ENCODE measurements at places on chromosomes 1 and 21. TPM values are rescaled to one million over a fixed set of nuclear protein-coding genes. Genes with fewer than 3 reads are reported as not detected.

SPRR1B gene
- total RNA-seq, result not detected

GSTM5 gene
- not detected for total RNA-seq

SPATA45 gene
- not detected for total RNA-seq

OR2T29 gene
- not detected for total RNA-seq

HSF2BP gene
- total RNA-seq, result 0.63 TPM

ARMH1 gene
- total RNA-seq, result 49.6 TPM

SHISA4 gene
- total RNA-seq, result 0.36 TPM

ATP6V1G3 gene
- not detected for total RNA-seq

LDLRAD1 gene
- not detected for total RNA-seq

RFX5 gene
- 65.5 TPM for total RNA-seq

HTR1D gene
- not detected for total RNA-seq

CD34 gene
- 0.04 TPM for total RNA-seq

SNAP47 gene
- 25.5 TPM for total RNA-seq

SLC44A3 gene
- not detected for total RNA-seq

GJA8 gene
- total RNA-seq, result not detected

TBX19 gene
- 0.82 TPM for total RNA-seq

ELOA gene
- total RNA-seq, result 63.1 TPM

CELA3B gene
- not detected for total RNA-seq

CCDC181 gene
- 0.48 TPM for total RNA-seq

DYRK3 gene
- total RNA-seq, result 12.7 TPM

ANGPTL7 gene
- not detected for total RNA-seq

RIMKLA gene
- total RNA-seq, result 6.1 TPM

ZMYND12 gene
- total RNA-seq, result 0.34 TPM

ILDR2 gene
- total RNA-seq, result 5.9 TPM

ADORA3 gene
- not detected for total RNA-seq

F3 gene
- not detected for total RNA-seq

GPR3 gene
- total RNA-seq, result 3.6 TPM

RGS4 gene
- total RNA-seq, result not detected

L1TD1 gene
- not detected for total RNA-seq

GUCA2A gene
- total RNA-seq, result not detected

TMEM61 gene
- total RNA-seq, result not detected

STUM gene
- total RNA-seq, result not detected

FRRS1 gene
- total RNA-seq, result 3.0 TPM

LIPI gene
- not detected for total RNA-seq

YBX1 gene
- total RNA-seq, result 1,420 TPM

NECTIN4 gene
- not detected for total RNA-seq

KPRP gene
- total RNA-seq, result not detected

MYOG gene
- total RNA-seq, result not detected

RGS7 gene
- total RNA-seq, result not detected

OR10J1 gene
- not detected for total RNA-seq

SH2D5 gene
- 0.55 TPM for total RNA-seq

SH2D1B gene
- total RNA-seq, result not detected
